ENCODE measurements at places on chromosomes 6 and 20.
A peak's percentile ranks its signal among the peaks of the same experiment; 100 is the strongest.

DNA sequence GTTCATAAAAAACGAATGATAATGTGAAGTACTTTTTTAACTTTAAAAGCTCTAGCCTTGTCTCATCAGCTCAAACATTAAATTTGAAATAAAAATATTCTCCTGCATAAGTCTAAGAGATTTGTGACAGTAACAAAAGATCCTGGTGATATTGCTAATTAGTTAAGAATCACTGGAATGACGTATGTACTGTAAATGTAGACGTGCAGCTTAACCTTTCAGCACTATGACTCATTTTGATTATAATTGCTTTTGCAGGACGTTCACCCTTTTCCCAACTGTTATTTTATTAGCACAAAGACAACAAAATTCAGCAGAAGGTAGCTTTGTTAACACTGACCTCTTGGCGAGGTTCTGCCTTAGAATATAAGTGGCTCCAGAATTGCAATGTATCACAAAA is 68.6 kb downstream of the TENT5A start:
- no peak for DNase-seq

GRCh38 chr6:25022140-25022553 is 86.4 kb upstream of the RIPOR2 start:
- no peak for DNase-seq

- peak; percentile 77 for DNase-seq
Measured at GRCh38 chr6:27157459-27158315, 89.8 kb upstream of the PRSS16 start.

DNA sequence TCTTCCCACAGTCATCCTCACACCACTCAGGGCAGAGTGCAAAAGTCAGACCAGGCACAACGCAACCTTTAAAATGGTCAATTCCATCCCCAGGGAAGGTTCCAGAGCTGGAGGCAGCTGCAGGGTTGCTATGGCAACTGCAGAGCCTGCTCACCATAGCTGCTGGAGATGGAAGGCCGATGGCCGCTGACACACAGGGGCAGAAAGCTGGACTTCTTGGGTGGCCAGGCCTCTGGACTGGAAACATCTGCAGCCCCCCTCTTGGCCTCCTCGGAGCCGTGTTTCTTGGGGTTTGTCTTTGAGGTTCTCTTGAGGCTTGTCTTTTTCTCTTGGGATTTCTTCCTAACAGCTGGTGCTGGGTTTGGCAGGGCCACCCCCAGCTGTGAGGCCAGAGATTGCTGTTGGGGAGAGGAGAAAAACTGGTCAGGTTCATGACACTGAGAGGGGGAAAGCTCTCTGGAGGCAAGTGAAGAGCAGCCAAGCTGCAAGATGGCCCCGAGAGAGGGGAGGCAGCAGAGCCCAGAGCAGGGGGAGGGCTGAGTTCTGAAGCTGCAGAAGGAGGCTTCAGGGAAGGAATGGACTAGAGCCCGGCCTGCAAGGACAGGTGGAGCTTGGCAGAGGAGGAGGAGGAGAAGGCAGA is 10.2 kb downstream of the BNIP5 start:
- DNase-seq, result no peak

DNA sequence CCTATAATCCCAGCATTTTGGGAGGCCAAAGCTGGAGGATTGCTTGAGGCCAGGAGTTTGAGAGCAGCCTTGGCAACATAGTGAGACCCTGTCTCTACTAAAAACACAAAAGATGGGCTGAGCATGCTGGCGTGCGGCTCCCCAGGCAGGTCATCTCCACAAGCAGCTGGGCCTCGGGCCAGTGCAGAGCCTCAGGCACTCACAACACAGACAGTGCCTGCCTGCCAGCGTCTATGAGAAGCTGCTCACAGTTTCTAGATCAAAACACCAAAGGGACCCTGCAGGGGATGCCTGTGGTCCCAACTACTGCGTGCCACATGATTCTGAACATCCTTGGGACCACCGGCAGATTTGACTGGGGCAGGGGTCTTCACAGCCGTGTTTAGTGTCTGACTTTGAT is 59.4 kb downstream of the GINS1 start:
- DNase-seq, result no peak

- DNase-seq, result peak; percentile 51
Measured at GRCh38 chr6:593139-593906, 63.6 kb downstream of the HUS1B start.

GRCh38 chr20:33727115-33727479 is 4.7 kb upstream of the ZNF341 start:
- DNase-seq, result no peak

DNA sequence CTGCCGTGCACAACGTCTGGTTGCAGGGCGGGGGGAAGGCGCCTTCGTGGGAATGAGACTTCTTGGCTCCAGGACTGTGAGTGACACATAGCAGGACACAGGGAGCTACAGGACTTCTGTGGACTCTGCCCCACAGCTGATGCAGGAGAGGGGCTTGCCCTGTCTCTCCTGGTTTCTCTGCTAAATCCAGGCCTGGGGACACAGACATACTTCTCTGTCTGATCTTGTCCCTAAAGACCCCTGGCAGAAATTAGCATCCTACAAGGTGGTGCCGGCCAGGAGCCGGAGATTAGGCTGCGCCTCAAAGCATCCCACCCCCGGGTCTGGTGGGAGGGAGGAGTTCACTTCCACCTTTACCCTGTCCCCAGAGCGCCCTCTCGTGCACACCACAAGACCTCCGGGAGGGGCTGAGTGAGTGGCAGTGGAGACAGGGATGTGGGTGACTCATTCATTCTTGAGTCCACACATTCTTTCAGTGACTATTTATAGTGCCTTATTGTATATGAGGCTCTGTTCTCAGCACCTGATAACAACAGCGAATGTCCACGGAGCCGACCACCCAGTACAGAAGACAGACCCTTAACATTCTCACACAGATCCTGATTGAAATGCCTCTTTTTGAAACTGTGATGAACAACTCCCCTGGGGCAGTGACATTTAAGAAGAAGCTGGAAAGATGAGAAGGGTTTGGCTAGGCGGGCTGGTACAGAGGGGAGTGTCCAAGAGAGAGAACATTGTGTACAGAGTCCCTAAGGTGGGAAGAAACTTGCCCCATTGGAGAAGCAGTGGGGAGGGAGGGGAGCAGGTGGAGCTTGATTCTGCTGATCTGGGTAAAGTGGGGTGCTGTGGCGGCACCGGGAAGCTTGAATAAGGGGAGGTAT is 39.0 kb downstream of the GMPR start:
- DNase-seq, result no peak

DNA sequence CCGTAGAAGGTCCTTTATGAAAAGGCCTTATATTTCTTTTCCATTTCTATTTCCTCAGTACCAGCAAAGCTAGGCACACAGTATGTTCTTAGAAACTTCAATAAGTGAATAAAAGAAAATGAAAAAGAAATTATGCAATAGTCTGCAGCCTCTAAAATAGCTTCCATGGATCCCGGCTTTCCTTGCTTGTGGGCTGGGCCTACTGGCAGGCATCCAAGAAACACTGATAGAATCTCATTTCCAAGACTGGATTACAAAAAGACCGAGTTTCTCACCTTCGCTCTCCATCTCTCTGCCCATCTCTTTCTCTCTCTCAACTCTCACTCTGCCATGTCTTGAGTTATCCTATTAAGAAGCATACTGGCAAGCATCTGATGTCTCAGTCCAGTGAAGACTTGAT is 187.5 kb upstream of the FKBP1C start:
- no peak for DNase-seq

- DNase-seq, result peak; percentile 4
Measured at GRCh38 chr6:107866606-107867301, 42.6 kb upstream of the SCML4 start.

DNA sequence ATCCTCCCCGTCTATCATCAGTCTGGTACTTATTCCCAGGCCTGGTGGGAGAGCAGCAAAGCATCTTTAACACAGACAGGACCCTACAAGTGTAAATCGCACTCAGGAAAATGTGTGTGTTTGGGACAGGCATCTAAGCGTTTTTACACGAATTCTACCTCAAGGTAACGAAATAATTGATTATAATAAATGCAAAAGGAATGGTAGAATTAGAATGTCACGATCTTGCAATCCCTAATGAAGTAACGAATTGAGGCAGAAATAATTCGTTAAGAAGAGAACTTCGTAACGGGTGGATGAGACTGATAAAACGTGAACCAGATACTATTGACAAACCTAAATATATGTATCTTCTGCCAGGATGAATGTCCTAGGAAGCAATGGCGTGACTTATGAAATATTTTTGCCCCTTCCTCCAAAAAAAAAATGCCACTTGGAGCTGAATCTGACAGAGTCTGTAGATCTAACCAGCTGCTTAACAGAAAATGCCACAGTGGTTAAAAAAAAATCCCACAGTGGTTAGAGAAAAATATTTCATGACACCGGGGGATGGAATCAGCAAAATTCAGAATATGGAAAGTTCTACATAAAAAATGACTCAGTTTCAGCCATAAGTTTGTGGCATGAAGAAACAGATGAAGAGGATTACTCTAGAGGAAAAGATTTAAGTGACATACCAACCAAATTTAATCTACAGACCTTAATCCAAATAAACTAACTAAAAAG is 68.7 kb downstream of the F13A1 start:
- no peak for DNase-seq

- DNase-seq, result no peak
Measured at GRCh38 chr6:102525336-102525735, 1131.8 kb downstream of the GRIK2 start.

GRCh38 chr6:38012573-38012972 is 193.0 kb downstream of the ZFAND3 start:
- no peak for DNase-seq

GRCh38 chr6:159902620-159903019 is 11.8 kb downstream of the MAS1 start:
- no peak for DNase-seq

DNA sequence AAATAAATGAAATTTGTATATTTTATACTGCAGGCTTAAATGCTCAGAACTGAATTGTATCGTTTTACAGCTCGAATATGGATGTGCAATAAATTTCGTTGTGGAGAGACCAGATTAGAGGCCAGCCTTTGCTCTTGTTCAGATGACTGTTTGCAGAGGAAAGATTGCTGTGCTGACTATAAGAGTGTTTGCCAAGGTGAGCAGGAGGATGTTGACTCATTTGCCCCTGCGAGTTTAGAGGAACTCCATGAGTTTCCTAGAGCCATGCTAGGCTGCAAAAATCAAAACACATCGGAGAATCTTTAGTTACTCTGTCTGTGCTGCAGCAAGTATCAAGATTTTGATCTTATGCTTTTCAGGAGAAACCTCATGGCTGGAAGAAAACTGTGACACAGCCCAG is 15.4 kb downstream of the ENPP3 start:
- no peak for DNase-seq

GRCh38 chr6:40000964-40001515 is 66.8 kb upstream of the MOCS1 start:
- DNase-seq, result no peak

DNA sequence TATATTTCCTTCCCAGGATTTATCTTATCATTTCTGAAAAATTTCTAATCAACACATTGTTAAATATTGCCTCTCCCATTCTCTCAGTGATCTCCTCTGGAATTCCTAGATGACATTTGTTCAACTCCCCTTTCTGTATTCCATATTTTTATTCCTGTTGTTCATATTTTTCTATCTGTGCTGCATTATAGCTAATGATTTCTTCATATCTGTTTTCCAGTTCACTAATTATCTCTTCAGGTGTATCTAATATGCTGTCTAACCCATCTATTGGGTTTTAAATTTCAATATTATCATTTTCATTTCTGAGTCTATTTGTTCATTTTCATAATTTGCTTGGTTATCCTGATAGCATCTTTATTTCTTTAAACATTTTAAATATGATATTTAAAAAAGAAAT is 141.9 kb downstream of the GRM4 start:
- DNase-seq, result no peak

DNA sequence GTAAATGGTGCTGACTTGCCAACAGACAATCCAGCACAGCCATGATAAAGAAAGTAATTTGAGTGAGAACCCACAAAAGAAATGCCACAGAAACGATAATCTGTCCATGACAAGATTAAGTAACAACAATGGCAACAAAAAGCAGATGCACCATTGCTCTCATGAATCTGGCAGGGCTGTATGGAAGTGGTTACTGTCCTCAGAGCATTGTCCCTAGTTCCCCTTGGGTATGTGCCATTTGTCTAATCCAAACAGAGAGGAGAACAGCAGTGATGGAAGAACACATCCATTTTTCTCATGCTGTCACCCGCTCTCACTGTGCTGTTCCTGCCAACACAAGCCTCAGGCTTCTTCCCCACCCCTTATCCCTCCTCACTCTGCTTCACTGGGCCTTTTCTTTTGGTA is 65.8 kb downstream of the REV3L start:
- no peak for DNase-seq

GRCh38 chr6:18219591-18219990 is 44.7 kb downstream of the DEK start:
- DNase-seq, result no peak

DNA sequence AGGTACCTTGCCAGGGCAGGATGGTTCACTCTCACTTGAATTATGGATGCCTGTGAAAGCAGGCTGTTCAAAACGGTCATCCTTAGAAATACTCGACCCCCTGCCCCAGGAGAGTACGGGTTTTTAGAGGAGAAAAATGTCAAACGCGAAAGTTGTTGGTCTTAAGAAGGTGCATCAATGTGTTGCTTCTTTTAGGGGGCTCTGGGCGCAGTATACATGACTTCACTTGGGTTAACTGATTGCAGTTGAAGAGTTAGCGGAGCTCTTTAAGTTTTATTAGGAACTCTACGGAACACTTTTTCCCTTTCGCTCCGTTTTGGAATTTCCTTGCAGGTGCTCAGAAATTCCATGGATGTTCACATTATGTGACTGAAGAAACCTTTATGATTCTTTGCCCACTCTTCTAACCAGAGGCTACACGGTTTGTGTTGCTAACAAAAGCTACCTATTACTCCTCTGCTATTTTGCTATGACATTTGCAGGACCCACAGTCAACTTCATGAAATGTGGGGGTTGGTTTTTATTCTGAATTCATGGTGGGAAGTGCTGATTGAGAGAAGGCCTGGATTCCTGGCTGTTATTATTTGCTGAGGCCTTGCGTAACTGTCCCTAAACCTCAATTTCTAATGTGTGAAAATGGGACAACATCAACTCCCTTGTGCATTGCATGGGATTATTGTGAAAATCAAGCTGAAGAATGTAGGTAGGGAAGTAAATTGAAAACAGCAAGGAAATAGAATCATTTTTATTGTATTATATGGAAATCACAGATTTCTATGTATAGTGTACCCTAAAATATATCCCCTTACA is 845 bp downstream of the ENPP1 start:
- no peak for DNase-seq

GRCh38 chr6:121260651-121261102 is 73.6 kb downstream of the TBC1D32 start:
- DNase-seq, result no peak

DNA sequence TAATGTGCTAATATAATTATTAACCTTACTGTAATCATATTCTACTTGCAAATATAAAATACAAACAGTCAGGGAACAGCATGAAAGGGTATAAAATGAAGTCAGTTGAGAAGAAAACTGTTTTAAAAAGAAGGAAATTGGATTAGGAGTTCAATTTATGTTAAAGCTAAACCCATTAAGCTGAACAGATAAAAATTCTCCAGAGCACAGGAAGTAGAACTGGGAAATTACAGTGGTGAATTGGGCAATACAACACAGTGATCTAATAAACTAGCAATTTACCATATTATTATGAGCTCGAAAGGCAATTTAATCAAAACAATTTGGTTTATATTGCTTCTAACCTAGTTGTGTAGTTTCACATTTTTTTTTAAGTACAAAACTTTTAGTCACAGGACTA is 407.4 kb upstream of the RGS17 start:
- DNase-seq, result no peak

GRCh38 chr6:43172104-43173007 is 1.3 kb downstream of the SRF start:
- peak; percentile 34 for DNase-seq
